ENCODE measurements at places on chromosomes 5 and 9.

DNA sequence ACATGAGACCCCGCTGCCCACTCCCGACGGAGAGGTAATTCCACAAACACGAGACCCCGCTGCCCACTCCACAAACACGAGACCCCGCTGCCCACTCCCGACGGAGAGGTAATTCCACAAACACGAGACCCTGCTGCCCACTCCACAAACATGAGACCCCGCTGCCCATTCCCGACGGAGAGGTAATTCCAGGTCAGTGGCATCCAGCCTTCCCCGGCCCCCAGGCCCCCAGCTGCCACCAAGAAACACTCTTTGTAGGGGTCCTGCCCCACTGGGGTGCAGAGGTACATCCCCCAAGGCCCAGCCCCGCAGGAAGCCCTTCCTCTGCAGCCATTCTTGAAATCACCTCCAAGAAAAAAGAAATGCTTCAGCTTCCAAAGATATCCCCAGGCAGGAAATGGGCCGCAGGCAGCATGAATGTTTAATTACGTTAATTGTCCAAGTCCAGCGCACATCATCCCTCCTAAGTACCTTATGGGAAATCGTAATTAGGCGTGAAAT lies 115.9 kb downstream of the ADAMTS2 start:
- peaks cover 5% of the 10 kb centered on the region for H3K27me3 ChIP-seq
- no peak for DNase-seq
- no peaks in the 10 kb centered on the region for H3K4me1 ChIP-seq
- H3K36me3 ChIP-seq = no peaks in the 10 kb centered on the region
- no peak overlapping the region for H3K27ac ChIP-seq
- no peak overlapping the region for H3K4me3 ChIP-seq

- H3K4me1 ChIP-seq = no peaks in the 10 kb centered on the region
- no peak overlapping the region for H3K4me3 ChIP-seq
- DNase-seq = no peak
These were observed 149.9 kb upstream of the HMHB1 start for GRCh38 chr5:143662020-143662419.

GRCh38 chr5:168613396-168613795 lies 34.2 kb upstream of the PANK3 start:
- no peaks in the 10 kb centered on the region for H3K36me3 ChIP-seq
- no peaks in the 10 kb centered on the region for H3K27me3 ChIP-seq
- peak overlapping the region; percentile 93 for H3K27ac ChIP-seq
- peak overlapping the region; percentile 43 for H3K4me3 ChIP-seq
- DNase-seq = no peak
- H3K4me1 ChIP-seq = peaks cover 9% of the 10 kb centered on the region

GRCh38 chr9:35951736-35952135 lies 6.2 kb downstream of the OR2S2 start:
- H3K4me1 ChIP-seq = peaks cover 4% of the 10 kb centered on the region
- no peak overlapping the region for H3K27ac ChIP-seq
- no peak overlapping the region for H3K4me3 ChIP-seq

- peaks cover 2% of the 10 kb centered on the region for H3K36me3 ChIP-seq
- no peak for DNase-seq
- H3K4me1 ChIP-seq = peaks cover 3% of the 10 kb centered on the region
- no peak overlapping the region for H3K27ac ChIP-seq
- H3K27me3 ChIP-seq = no peaks in the 10 kb centered on the region
- H3K4me3 ChIP-seq = no peak overlapping the region
These were observed 44.2 kb downstream of the GSN start for GRCh38 chr9:121312169-121312568.

DNA sequence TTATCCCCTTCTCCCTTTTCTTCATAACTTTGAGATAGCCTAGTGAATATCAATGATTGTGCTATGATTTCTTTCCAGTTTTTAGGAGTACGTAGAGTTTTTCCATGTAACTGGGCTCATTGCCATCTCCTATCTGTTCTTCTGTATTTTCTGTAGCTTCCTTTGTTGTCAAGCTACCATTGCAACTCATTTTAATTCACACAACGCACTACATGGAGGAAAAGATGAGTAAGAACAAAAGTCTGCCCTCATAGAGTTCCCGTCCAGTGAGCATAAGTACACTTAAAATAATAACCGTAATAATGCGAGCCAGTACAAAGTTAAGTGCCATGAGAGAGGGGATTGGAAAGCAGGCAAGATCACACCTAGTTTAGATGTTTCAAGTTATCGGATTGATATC lies 177.7 kb downstream of the PAM start:
- no peaks in the 10 kb centered on the region for H3K27me3 ChIP-seq
- H3K27ac ChIP-seq = no peak overlapping the region
- no peaks in the 10 kb centered on the region for H3K4me1 ChIP-seq
- no peak for DNase-seq
- H3K4me3 ChIP-seq = no peak overlapping the region

DNA sequence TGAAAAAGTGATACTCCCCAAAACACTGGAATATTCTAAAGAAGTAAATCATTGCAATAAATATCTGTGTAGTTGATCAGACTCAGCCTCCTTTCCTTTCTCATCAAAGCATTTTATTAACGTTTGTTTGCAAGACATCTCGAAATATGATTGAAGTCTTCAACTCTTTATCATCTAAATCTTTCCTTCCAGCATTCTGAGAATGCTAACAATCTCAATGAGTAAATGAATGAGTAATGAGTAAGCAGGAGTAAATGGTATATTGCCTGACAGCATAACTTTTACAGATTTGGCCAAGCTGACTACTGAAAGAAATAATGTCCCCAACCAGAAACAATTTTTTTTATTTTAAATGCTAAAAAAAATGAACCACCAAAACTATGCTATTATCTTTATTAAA lies 157.1 kb downstream of the SLCO4C1 start:
- H3K27ac ChIP-seq = no peak overlapping the region
- no peaks in the 10 kb centered on the region for H3K4me1 ChIP-seq
- H3K4me3 ChIP-seq = no peak overlapping the region
- no peak for DNase-seq

- H3K27ac ChIP-seq = peak overlapping the region; percentile 97
- peak; percentile 71 for DNase-seq
- peak overlapping the region; percentile 74 for H3K4me3 ChIP-seq
These were observed 8.0 kb downstream of the B4GALT1 start for GRCh38 chr9:33158843-33159776.

DNA sequence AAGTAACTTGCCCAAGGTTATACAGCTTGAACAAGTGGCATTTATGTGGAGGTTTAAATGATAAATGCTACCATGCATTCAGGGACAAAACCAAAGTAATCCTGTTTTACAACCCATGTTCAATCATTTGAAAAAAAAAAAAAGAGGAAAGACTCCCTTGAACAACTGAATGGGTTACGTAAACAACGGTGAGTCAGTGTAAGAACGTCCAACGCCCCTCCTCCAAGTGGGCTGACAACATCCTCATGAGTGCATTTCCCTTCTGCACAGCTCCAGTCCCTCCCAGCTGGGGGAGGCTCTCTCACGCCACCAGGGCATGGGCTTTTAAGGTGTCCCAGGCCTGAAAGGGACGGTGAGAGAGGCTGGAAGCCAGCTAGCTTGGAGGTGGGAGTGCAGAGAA lies 90.0 kb downstream of the PRRT1B start:
- H3K27ac ChIP-seq = peak overlapping the region; percentile 82
- H3K4me3 ChIP-seq = no peak overlapping the region
- H3K27me3 ChIP-seq = no peaks in the 10 kb centered on the region
- peak; percentile 64 for DNase-seq
- peaks cover 44% of the 10 kb centered on the region for H3K36me3 ChIP-seq
- H3K4me1 ChIP-seq = peaks cover 26% of the 10 kb centered on the region

- peaks cover 38% of the 10 kb centered on the region for H3K27me3 ChIP-seq
- H3K4me3 ChIP-seq = no peak overlapping the region
- no peaks in the 10 kb centered on the region for H3K36me3 ChIP-seq
- H3K4me1 ChIP-seq = peaks cover 25% of the 10 kb centered on the region
- no peak for DNase-seq
- H3K27ac ChIP-seq = no peak overlapping the region
These were observed 58.9 kb downstream of the NEURL1B start for GRCh38 chr5:172699999-172700364.

DNA sequence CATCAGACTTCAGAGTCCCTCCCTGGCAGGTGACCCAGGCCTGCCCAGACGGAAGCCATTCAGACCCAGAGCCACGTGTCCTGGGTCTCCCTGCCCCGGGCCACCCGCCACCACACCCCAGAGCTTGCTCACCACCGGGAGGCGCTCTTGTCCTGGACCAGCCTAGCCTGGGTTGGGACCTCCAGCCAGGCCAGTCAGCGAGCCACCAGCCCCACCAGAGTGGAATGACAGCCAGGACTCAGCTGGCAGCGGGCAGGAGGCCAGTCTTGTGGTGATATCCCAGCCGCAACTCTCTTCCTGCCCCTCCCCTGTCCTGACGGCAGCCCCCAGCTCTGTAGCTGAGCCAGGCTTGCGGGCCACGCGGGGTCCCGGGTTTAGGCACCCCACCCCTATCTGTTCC lies 1.7 kb upstream of the PTGDS start:
- no peak for DNase-seq
- H3K36me3 ChIP-seq = no peaks in the 10 kb centered on the region
- H3K4me3 ChIP-seq = peak overlapping the region; percentile 62

- peaks cover 6% of the 10 kb centered on the region for H3K4me1 ChIP-seq
- no peak overlapping the region for H3K4me3 ChIP-seq
- H3K36me3 ChIP-seq = peaks cover 36% of the 10 kb centered on the region
- no peak overlapping the region for H3K27ac ChIP-seq
- no peaks in the 10 kb centered on the region for H3K27me3 ChIP-seq
These were observed 88.0 kb upstream of the SLC12A2 start for GRCh38 chr5:127995556-127995955.

DNA sequence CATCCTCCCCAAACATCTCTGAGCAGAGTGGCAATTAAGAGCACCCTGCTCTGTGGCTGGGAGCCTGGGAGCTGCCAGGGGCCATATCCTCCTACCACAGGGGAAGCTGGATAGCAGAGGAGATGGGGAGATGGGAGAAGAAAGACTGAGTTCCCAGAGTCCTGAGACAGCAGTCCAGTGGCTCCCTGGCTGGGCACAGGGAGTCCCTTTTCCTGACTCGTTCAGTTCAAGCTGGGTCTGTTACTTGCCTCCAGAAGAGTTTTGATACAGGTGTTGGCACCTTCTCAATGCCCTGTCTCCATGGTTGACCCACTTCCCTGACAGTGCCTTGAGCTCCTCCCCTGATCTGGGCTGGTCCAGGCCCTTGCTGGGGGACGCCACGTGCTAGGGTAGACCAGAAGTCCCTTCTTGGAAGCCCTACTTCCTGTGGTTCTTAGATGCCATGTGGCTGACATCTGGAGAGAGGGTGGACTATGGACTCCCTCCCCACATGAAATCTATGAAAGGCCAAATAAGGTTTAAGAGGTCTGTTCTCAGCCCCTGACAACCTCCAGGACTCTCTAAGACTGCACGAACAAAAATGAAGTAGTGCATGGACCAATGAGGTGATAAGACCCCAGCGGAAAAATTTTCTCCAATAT lies 166.2 kb downstream of the AUH start:
- peaks cover 9% of the 10 kb centered on the region for H3K36me3 ChIP-seq
- no peaks in the 10 kb centered on the region for H3K27me3 ChIP-seq
- peak overlapping the region; percentile 59 for H3K27ac ChIP-seq
- H3K4me1 ChIP-seq = peaks cover 41% of the 10 kb centered on the region

- no peaks in the 10 kb centered on the region for H3K36me3 ChIP-seq
- H3K27ac ChIP-seq = no peak overlapping the region
These were observed 3.5 kb downstream of the SURF1 start for GRCh38 chr9:133352635-133353340.

DNA sequence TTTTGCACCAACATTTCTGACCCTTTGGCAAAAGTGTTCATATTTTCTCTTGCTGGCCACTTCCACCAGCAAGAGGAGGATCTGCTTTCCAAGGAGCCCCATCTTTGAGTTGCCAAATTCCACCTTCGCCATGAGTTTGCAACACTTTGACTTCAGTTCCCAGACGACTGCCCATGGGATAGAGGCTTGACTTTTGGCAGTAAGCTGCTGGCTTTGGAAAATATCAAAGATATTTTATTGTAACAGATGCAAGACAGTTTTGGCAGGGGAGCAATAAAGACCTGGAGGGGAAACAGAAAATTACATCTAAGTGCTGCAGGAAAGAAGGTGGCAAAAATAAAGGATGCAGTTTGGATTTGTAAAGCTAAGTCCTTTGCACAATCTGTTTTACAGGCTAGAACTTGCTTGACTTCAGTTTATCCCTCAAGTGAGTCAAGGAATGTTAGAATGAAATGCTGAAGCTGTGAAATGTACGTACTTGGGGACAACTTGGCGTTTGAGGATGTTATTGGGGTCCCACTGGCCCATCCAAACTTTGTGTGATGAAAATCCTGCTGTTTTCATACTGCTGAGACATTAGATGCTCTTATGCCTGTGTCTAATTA lies 232.9 kb downstream of the GOLPH3 start:
- H3K27me3 ChIP-seq = no peaks in the 10 kb centered on the region
- no peak overlapping the region for H3K4me3 ChIP-seq
- no peak overlapping the region for H3K27ac ChIP-seq

DNA sequence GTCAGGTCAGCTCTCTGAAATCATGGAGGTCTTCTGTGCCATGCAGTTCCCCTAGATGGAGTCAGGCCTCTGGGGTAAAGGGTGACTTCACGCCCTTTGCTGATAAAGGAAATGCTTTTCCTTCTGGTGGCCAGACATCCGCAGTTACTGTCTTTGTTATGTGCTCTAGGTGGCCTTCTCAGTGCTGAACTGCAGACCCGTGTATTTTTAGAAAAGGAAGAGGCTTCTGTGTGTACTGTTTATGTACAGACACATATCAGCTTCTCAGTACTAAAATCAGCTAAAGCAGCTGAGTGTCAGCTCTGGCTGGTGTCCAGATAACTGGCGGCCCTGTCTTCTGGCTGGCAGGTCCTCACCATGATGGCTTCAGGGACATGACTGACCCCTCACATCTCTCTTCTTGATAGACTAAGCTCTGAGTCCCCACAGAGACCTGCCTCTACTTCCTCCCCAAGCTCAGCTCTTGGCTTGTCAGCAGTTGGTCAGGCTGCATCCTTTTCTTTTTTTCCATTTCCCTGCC lies 75.3 kb downstream of the ARHGAP26 start:
- peak overlapping the region; percentile 93 for H3K27ac ChIP-seq
- no peaks in the 10 kb centered on the region for H3K36me3 ChIP-seq
- no peaks in the 10 kb centered on the region for H3K27me3 ChIP-seq

GRCh38 chr5:37005252-37005651 lies 128.7 kb downstream of the NIPBL start:
- H3K36me3 ChIP-seq = peaks cover under 1% of the 10 kb centered on the region
- H3K27ac ChIP-seq = no peak overlapping the region
- no peak for DNase-seq
- no peak overlapping the region for H3K4me3 ChIP-seq
- no peaks in the 10 kb centered on the region for H3K4me1 ChIP-seq

GRCh38 chr5:68271124-68271523 lies 55.6 kb downstream of the PIK3R1 start:
- H3K27ac ChIP-seq = peak overlapping the region; percentile 28
- DNase-seq = no peak
- no peak overlapping the region for H3K4me3 ChIP-seq
- peaks cover 90% of the 10 kb centered on the region for H3K4me1 ChIP-seq
- H3K27me3 ChIP-seq = no peaks in the 10 kb centered on the region
